ENCODE measurements at places on chromosomes 1 and 21.

- no peak for DNase-seq
Observed at GRCh38 chr1:186220067-186220466, 155.0 kb downstream of the TPR start.

DNA sequence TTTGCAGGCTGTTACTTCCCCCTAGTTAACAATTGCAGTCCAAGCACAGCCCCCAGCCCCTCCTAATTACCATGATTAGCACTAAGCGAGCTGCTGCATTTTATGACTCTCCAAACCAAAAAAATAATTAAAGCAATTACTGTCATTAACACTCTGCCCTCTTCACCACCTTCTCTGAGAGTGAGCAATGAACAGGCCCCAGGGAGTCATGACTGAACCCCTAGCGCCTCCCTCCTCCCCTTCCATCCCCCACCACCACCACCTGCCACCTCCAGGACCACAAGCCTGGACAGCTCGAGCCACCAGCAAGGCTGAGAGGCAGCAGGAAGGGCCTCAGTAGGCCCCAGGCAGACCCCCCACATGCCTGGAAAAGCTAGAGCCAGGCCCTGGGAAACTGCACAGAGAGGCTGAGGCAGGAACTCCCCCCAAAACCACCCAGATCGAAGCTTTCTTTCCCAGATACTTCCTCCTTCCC, 35.5 kb upstream of the ZC3H12A start:
- DNase-seq: no peak

GRCh38 chr1:66402194-66402593, 131.8 kb upstream of the SGIP1 start:
- no peak for DNase-seq

GRCh38 chr1:218835609-218836008, 338.1 kb upstream of the LYPLAL1 start:
- no peak for DNase-seq

DNA sequence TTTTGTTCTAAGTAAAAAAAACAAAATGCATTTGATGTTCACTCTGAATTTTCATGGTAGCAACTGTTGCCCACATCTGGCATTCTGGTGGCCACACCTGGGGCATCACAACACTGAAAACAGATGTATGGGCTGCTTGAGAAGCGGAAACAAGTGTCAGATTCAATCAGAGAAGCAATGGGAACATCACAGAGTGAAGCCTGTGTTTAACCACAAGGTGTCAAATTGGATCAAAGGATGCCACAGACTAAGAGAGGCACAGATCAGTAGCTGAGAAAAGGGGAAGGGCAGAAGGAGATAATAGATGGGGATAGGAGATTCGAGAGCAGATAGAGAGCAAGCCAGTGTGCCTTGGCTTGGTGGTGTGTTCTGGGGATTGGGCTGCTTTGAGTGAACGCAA, 49.8 kb upstream of the MTF2 start:
- DNase-seq: no peak

Measured in astrocyte of the spinal cord (primary cell).